ENCODE measurements at places on chromosomes 16 and 17. TPM values are rescaled to one million over a fixed set of nuclear protein-coding genes. Genes with fewer than 3 reads are reported as not detected.

Gene MT1H
- total RNA-seq = not detected

Gene BTBD17
- total RNA-seq = not detected

Gene MRC2
- total RNA-seq = 281 TPM

Gene CHST4
- 0.17 TPM for total RNA-seq

Gene KRT40
- total RNA-seq = not detected

DNA sequence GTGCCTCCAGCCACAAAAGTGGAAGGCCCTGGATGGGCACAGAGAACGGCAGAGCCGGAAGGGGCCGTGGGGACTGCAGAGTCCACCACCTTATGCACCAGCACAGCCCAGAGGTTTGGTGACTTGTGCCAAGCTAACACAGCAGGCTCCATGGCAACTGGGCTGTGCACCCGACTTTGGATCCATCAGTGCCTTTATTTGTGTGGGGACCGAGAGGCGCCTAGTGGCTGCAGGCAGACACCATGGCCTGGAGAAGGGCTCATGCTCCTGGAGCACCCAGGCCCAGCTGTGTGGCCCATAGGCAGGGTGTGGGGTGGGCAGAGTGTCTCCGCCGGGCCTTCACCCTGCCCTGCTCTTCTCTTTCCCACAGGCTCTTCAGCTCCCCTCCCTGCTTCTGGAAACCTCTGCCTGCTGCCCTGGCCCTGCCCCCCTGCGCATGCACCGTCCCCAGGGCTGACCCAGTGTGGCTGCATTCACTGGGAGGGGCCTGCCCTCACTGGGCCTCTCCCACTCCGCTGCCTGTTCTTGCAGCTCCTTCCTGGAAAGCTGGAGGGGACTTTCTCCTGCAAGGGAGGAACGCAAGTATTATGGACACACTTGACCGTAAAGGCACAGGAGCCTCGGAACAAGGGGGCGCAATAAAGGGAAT lies 10.1 kb downstream of the C16orf90 start:
- no peak for DNase-seq

- DNase-seq = no peak
These were observed 300.9 kb upstream of the ASIC2 start for GRCh38 chr17:33593991-33594390.

DNA sequence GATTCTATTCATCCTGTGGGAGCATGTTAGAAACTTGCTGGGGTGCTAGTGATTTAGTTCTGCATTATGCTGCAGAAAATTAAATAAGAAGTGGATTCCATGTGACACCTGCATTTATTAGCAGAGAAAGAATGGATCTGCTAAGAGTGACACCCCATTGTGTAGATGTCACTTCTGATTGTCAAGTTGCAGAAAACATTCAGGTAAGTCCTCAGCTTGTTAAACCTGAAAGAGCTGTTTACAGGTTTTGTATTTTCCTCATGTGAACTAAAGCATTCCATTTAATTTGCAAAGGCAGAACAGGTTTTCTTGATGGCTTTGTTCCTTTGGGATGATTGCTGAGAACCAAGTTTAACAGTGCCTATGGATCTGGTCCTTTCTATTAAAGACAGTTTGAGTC lies 238.7 kb downstream of the ABCC12 start:
- no peak for DNase-seq

- peak; percentile 43 for DNase-seq
These were observed 151.2 kb upstream of the TBX2 start for GRCh38 chr17:61248399-61248798.

- DNase-seq = no peak
These were observed 115.0 kb downstream of the RAP1GAP2 start for GRCh38 chr17:2911035-2911754.
